NCI-H2029 treated with DMSO at 0.1 percent for 48 hours (cell line): ENCODE measurements at places on chromosomes 3 and 15.
A peak's percentile ranks its signal among the peaks of the same experiment; 100 is the strongest.

- DNase-seq, result no peak
Observed at GRCh38 chr15:39419651-39420050, 161.2 kb upstream of the THBS1 start.

- no peak for DNase-seq
Observed at GRCh38 chr15:60044636-60045270, 40.6 kb downstream of the FOXB1 start.

DNA sequence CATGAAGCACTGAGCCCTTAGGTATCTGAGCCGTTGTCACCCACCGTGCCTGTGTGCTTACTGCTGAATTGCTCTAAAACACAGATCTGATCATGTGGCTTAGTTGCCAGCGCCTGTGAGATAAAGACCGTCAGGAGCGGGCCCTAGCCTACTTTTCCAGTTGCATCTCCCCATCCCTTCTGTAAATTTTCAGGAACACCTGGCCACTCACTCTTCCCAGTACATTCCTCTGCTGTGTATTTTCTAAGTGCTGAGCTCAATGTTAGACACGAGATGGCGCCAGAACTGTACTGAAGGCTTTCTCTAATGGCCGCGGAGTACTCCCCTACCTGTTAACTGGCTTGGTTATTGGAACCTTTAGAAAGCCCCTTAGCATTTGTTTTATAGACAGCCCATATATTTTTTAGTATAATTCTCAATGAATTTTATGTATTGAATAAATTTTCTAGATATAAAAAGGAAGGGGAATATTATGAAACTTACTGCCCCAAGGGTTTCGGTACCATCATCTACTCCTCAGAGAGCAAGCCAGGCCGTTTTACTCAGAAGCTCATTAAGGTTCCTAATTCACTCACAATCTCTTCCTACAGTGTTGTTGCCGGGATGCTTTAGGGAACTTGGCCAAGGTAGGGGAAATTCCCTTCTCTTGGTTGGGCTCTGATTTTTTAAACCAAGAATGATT lies 16.7 kb upstream of the WNT7A start:
- peak; percentile 84 for DNase-seq

GRCh38 chr3:48015431-48016180 lies 610 bp downstream of the MAP4 start:
- DNase-seq, result no peak

DNA sequence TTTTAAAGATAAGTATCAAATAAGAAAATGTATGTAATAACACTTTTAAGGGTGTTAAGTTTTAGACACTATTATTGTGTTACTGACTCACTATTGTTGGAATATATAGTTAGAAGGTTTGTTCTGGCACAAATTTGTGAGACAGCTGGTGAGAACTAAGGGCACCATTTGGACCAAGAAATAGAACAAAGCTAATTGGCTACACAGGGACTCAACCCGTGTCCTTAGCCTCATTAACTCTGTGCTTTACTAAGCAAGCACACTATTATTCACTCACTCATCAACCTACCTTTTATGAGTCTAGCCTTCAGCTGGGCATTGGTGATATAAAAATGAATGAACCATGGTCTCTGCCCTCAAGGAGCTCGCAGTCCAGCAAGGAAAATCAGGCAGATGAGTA lies 4.1 kb upstream of the UNC13C start:
- no peak for DNase-seq

GRCh38 chr3:174619239-174619638 lies 239.9 kb upstream of the NAALADL2 start:
- no peak for DNase-seq

DNA sequence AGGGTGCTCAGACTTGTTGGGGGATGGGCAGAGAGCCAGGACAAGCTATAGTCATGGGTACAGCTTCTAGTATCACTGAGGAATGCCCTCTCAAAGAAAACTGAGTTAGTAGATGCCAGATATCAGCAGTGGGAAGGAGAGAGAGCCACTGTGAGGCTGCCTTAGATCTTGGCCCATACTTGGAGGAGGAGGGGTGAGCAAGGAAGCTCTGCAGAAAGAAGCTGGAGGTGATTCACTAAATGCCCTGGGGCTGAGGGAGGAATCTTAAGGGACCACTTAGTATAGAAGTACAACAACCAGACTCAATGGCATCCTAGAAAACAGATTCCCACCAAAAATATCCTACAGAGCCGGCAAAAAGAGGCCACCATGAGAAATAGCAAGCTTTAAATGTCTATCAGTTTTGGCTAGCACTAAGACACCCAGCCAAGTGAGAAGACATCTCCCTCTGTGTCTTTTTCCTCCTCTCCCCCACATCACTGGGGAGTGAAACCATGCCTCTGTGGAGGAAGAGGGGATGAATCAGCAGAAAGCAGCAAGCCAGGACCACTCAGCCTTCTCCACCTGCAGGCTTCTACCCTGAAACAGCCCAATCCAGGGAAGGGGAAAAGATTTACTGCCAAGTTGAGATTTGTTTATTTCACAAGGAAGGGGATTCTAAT lies 282.5 kb upstream of the STT3B start:
- no peak for DNase-seq

- DNase-seq, result no peak
Observed at GRCh38 chr3:188691665-188692064, 480.1 kb upstream of the TPRG1 start.

DNA sequence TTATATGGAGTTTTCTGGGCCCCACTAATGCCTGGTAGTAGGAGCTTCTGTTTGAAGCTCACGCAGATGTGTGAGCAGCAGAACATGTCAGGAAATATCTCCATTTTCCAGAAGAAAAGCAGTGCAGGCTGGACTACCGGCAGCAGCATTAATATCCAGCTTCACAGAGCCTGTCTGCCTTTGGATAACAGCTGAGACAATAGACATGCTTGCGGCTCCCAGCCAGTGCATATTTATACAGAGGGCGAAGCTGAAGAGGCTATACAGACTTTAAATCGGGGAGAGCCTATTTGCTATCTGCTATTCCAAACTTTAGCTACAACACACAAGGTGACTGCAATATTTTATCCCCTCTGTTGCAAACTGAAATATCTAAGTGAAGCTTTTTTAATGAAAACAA lies 250.1 kb upstream of the WNT5A start:
- DNase-seq, result no peak

GRCh38 chr3:99938270-99938911 lies 120.7 kb downstream of the CMSS1 start:
- no peak for DNase-seq

DNA sequence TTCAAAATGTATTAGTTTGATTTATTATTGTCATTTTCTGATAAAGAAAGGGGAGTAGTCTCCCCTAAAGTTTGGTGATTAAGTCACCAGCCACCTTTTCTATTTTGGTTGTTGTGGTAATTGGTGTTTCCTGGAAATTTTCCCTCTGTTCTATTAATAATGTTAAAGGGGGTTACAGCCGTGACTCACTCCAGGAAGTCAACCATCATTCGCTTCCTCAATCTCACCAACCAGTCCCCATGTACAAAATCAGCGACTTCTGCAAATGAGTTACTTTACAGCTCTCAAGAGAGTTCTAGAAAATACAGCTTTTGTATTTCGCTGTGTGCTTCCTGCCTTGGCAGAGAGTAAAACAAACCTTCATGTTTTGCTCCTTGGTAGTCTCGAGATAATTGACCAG lies 285.1 kb downstream of the LPP start:
- DNase-seq, result no peak

DNA sequence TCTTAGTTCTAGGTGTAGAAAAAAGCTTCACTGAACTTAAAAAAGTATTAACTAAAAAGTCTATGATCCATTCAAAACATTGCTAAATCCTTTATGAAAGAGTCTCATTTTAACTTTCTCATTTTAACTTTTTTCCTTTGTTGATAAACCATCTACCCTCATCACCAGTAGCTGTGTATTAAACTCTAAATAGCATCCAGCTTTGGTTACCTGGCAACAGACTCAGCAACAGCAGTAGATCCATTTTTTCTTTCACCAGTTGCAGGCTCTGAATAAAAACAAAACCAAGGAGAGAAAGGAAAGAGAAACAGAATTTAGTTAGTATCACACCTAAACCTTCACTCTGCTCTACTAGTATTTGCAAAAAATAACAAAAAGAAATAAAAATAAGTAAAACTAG lies 51.6 kb downstream of the TP53BP1 start:
- no peak for DNase-seq

- DNase-seq, result no peak
Observed at GRCh38 chr3:142931222-142931621, 32.3 kb downstream of the PAQR9 start.

GRCh38 chr3:27532426-27533260 lies 48.5 kb upstream of the SLC4A7 start:
- no peak for DNase-seq

- no peak for DNase-seq
Observed at GRCh38 chr3:67093305-67093704, 95.2 kb downstream of the KBTBD8 start.

GRCh38 chr15:68096099-68096498 lies 42.0 kb downstream of the PIAS1 start:
- DNase-seq, result no peak

GRCh38 chr3:71525391-71525790 lies 58.1 kb downstream of the FOXP1 start:
- DNase-seq, result no peak

- DNase-seq, result no peak
Observed at GRCh38 chr15:100259266-100259665, 82.5 kb downstream of the ADAMTS17 start.

DNA sequence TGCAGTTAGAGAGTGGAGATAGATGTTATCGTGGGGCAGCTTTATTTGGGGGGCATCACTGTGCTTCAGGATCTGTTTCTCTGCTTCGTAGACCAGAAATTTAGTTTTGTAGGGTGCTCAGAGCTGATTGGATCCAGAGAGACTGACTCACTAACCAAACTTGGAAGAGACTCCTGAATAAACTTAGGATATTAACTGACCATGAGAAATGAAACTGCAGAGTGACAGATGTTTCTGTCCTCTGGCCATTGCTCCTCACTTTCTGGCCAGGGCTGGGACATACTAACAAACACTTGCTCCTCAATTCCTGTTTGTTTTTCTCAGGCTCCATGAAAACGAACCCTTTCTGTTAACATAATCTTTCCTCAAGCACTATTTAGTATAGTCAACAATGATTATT lies 4.3 kb downstream of the ZNF592 start:
- no peak for DNase-seq
